ENCODE measurements at places on chromosomes 6 and 20. TPM values are rescaled to one million over a fixed set of nuclear protein-coding genes. Genes with fewer than 3 reads are reported as not detected.
A peak's percentile ranks its signal among the peaks of the same experiment; 100 is the strongest.

DNA sequence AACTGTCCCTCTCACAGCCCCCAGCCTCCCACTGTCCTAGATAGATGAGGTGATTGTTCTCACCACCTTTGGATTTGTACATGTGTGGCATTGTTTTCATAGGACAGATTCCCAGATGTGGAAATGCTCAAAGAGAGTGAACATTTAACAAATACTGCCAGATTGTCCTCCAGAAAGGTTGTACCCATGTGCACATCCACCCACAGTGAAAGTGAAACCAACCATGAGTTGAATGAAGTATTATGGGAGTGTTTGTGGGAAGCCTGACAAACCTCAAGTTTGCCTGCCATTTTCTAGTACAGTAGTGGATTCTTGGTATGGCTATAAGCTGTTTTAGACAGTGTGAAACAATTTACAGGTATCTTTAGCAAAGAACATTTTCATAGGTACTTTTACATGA, 42.7 kb downstream of the ANKRD6 start:
- H3K27me3 ChIP-seq, result no peaks in the 10 kb centered on the region
- H3K36me3 ChIP-seq, result no peaks in the 10 kb centered on the region
- H3K4me1 ChIP-seq, result peaks cover 8% of the 10 kb centered on the region

DNA sequence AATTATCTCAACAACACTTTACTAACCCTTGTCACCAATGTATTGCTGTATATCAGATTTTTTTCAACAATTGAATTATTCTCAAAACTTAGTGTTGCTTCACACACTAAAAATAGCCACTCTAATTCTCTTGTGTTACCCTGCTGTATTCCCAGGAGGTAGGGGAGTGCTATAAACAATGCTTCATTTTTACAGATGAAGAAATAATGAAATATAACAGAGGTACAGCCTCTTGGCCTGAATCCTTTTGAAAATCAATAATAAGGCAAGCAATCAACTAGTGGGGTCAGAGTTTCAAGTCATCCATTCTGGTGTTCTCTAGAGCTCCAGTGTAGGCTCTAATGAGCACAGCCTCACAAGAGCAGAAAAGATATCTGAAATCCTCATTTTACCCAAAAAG, 10.9 kb downstream of the HIVEP2 start:
- H3K27me3 ChIP-seq, result no peaks in the 10 kb centered on the region
- no peaks in the 10 kb centered on the region for H3K36me3 ChIP-seq
- peaks cover 46% of the 10 kb centered on the region for H3K4me1 ChIP-seq
- no peak for DNase-seq
- no peak overlapping the region for H3K4me3 ChIP-seq

Gene NCOA5
- total RNA-seq, result 16.5 TPM

DNA sequence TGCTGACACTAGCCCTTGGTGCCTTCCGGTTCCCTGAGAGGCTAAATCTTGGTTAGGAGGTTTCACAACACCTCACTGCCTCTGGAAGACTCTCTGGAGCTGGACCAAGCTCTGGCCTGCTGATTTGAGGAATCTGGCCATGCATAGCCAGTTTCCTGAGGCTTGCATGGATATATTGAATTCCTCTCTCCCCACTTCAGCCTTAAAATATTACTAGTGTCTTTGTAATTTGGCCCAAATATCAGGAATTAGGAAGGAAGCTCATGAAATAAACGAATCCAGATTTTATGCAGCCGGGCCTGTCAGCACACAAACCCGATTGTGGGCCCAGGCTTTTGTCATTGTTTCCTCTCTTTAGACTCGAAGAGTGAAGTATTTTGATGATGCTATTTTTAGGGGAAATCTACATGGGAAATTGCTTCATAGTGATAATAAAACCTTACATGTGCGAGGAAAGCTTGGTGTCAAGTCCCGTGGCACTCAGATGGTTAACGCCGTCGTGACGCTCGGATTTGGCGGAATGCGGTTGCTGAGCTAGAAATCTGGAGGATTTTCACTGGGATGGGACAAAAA, 144.4 kb downstream of the PHACTR3 start:
- no peak for DNase-seq
- peaks cover 3% of the 10 kb centered on the region for H3K4me1 ChIP-seq
- H3K27ac ChIP-seq, result no peak overlapping the region

DNA sequence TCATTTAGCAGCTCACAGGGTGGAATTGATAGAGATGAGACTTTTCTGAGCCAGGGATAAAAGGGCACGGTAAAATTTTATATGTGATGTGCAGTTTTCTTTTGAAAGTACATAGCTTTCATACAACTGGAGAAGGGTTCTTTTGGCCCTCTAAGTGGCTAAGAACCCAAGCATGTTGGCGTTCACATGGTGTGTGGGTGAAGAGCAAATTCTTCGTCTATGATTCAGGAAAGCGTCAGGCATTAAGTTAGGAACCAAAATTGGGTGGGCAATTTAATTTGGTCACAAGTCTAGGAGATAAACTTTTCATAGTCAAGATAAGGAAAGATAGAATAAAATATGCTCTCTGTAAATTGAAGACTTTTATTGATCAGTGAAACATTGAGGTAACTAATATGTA, 153.9 kb downstream of the UTRN start:
- no peak overlapping the region for H3K4me3 ChIP-seq
- no peak for DNase-seq
- H3K4me1 ChIP-seq, result no peaks in the 10 kb centered on the region
- H3K27ac ChIP-seq, result no peak overlapping the region
- peaks cover 84% of the 10 kb centered on the region for H3K36me3 ChIP-seq

DNA sequence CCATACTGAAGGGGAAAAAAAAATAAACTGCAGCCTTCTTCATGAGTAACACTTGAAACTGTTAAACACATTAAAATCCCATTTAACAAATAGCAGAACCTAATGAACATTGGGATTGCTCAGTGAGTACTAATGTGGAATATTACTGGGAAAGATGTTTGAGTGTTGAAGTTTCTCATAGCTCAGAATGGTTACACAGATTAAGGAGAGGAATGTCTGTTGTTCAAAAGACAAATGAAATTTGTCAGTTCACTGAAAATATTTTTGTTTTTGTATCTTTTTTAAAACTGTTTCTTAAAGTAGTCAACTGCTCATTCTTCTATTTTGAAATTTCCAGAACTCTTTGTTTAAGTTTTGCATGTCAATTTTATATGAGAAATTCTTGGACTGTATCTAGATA, 374.3 kb downstream of the LAMA2 start:
- H3K27ac ChIP-seq, result no peak overlapping the region
- no peaks in the 10 kb centered on the region for H3K27me3 ChIP-seq
- no peak overlapping the region for H3K4me3 ChIP-seq
- H3K36me3 ChIP-seq, result no peaks in the 10 kb centered on the region
- H3K4me1 ChIP-seq, result peaks cover 4% of the 10 kb centered on the region
- DNase-seq, result no peak

DNA sequence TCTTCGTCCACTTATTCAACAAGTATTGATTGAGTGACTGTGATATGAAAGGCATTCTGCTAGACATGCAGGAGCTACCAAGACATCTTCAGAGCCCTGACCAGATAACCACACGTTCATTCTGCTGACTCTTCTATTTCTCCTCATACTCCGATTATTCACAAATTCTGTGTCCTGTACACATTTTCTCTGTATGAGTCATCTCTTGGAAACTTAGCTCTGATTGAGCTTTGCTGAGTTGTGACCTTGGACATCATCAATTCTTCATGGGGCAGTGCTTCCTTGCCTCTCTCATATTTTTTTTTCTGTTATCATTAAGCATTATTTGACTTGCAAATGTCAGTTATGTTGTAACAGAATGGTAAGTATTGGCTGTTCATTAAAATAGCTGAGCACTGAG, 351.6 kb upstream of the CNR1 start:
- H3K27me3 ChIP-seq, result no peaks in the 10 kb centered on the region
- no peak for DNase-seq
- 0 out of 2 replicates have a peak, but pooled peaks cover 3% of the 10 kb centered on the region for H3K4me1 ChIP-seq
- peaks cover 10% of the 10 kb centered on the region for H3K36me3 ChIP-seq
- no peak overlapping the region for H3K27ac ChIP-seq
- no peak overlapping the region for H3K4me3 ChIP-seq

Gene TREML1
- not detected for total RNA-seq

- no peak overlapping the region for H3K4me3 ChIP-seq
- H3K36me3 ChIP-seq, result peaks cover 22% of the 10 kb centered on the region
- H3K27me3 ChIP-seq, result no peaks in the 10 kb centered on the region
- no peak overlapping the region for H3K27ac ChIP-seq
Measured at GRCh38 chr6:5249451-5250122, 11.2 kb downstream of the LYRM4 start.

- no peak overlapping the region for H3K27ac ChIP-seq
- H3K4me1 ChIP-seq, result peaks cover 20% of the 10 kb centered on the region
- H3K36me3 ChIP-seq, result no peaks in the 10 kb centered on the region
- H3K4me3 ChIP-seq, result no peak overlapping the region
Measured at GRCh38 chr6:112911959-112912358, 564.8 kb downstream of the RFPL4B start.

Gene DZANK1
- 6.1 TPM for total RNA-seq

- no peak for DNase-seq
- no peak overlapping the region for H3K4me3 ChIP-seq
- H3K27me3 ChIP-seq, result no peaks in the 10 kb centered on the region
- peak overlapping the region; percentile 84 for H3K27ac ChIP-seq
- H3K36me3 ChIP-seq, result peaks cover 58% of the 10 kb centered on the region
Measured at GRCh38 chr6:42131531-42131930, 10.9 kb downstream of the C6orf132 start.

DNA sequence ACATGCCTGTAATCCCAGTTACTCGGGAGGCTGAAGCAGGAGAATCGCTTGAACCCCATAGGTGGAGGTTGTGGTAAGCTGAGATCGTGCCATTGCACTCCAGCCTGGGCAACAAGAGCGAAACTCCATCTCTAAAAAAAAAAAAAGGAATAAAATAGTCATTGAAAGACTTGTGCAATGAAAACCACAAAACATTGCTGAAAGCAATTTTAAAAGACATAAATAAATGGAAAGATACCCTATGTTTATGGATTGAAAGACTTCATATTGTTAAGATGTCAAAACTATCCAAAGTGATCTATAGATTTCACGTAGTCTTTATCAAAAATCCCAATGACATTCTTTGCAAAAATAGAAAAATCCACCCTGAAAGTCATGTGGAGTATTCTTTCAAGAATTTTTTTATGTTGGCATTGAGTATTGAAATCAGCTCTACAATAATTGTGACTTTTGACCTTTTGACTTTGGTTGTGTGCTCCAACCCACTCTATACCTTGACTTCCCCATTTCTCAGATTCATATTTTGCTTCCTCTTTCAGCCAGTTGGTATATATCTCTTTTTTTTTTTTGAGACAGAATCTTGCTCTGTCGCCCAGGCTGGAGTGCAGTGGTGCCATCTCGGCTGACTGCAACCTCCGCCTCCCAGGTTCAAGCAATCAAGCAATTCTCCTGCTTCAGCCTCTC, 45.5 kb upstream of the SLC23A2 start:
- H3K27me3 ChIP-seq, result no peaks in the 10 kb centered on the region
- H3K36me3 ChIP-seq, result no peaks in the 10 kb centered on the region
- H3K4me3 ChIP-seq, result no peak overlapping the region
- H3K27ac ChIP-seq, result no peak overlapping the region
- no peak for DNase-seq

GRCh38 chr6:52139985-52140680, 46.0 kb upstream of the IL17A start:
- no peak for DNase-seq
- H3K36me3 ChIP-seq, result no peaks in the 10 kb centered on the region
- no peak overlapping the region for H3K27ac ChIP-seq
- no peaks in the 10 kb centered on the region for H3K27me3 ChIP-seq
- H3K4me1 ChIP-seq, result peaks cover 22% of the 10 kb centered on the region

GRCh38 chr20:4234128-4234527, 218.8 kb upstream of the RNF24 start:
- DNase-seq, result no peak
- H3K27me3 ChIP-seq, result no peaks in the 10 kb centered on the region
- H3K36me3 ChIP-seq, result no peaks in the 10 kb centered on the region
- no peak overlapping the region for H3K27ac ChIP-seq
- no peak overlapping the region for H3K4me3 ChIP-seq

DNA sequence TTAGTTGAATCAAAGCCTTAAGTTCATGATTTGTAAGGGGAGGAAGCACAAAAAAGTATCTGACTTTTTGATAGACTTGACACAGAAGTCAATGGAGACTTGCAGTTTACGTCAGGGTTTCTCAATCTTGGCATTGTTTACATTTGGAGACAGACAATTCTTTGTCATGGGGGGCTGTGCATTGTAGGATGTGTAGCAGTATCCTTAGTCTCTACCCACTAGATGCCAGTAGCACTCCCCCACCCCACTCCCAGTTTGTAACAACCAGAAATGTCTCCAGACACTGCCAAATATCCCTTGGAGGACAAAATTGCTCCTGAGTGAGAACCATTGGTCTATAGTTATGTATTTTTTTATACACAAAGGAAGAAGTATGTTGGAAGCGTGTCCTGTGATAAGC, 434.1 kb downstream of the RFPL4B start:
- H3K4me3 ChIP-seq, result no peak overlapping the region
- no peak for DNase-seq
- no peaks in the 10 kb centered on the region for H3K27me3 ChIP-seq
- H3K27ac ChIP-seq, result no peak overlapping the region
- H3K36me3 ChIP-seq, result no peaks in the 10 kb centered on the region
- H3K4me1 ChIP-seq, result peaks cover 16% of the 10 kb centered on the region

- H3K4me3 ChIP-seq, result no peak overlapping the region
- no peaks in the 10 kb centered on the region for H3K27me3 ChIP-seq
- H3K36me3 ChIP-seq, result peaks cover 8% of the 10 kb centered on the region
Measured at GRCh38 chr6:25061289-25061936, 125.7 kb upstream of the RIPOR2 start.

DNA sequence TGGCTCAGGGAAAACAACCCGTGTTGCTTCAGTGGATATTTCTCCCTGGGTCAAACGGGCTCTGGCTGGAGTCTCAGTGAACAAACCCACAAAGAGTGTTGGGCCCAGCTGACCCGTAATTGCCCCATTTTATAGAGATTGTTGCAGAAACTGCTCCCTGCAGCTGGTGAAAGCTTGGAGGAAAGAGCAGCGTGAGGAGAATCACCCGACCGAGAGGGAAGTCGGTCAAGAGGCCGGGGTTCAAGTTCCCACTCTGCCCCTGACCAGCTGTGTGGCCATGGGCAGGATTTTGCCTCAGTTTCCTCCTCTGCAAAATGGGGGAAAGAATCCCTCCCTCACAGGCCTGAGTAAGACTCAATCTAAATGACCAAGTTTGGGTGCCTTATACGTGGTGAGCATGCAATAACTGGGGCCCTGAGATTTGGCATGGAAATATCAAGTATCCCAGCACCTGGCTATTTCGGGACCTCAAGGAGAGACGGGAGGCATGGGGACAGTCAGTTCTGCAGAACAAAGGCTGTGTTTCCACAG, 1.7 kb upstream of the TGM2 start:
- no peaks in the 10 kb centered on the region for H3K36me3 ChIP-seq
- H3K27ac ChIP-seq, result no peak overlapping the region
- H3K4me3 ChIP-seq, result no peak overlapping the region
- no peaks in the 10 kb centered on the region for H3K27me3 ChIP-seq
- DNase-seq, result no peak

Gene TREM1
- not detected for total RNA-seq

Gene ARMH2
- total RNA-seq, result not detected

Gene MYB
- 5.1 TPM for total RNA-seq

GRCh38 chr6:90107771-90108282, 188.8 kb downstream of the BACH2 start:
- H3K4me3 ChIP-seq, result no peak overlapping the region
- no peaks in the 10 kb centered on the region for H3K27me3 ChIP-seq
- H3K36me3 ChIP-seq, result no peaks in the 10 kb centered on the region
- DNase-seq, result no peak
- H3K27ac ChIP-seq, result no peak overlapping the region

Gene OR11A1
- not detected for total RNA-seq

Gene GCM1
- not detected for total RNA-seq

Data from WTC11 (cell line).